ENCODE measurements at places on chromosomes 4 and X. TPM values are rescaled to one million over a fixed set of nuclear protein-coding genes. Genes with fewer than 3 reads are reported as not detected.

The SETD7 gene
- total RNA-seq: 42.7 TPM

DNA sequence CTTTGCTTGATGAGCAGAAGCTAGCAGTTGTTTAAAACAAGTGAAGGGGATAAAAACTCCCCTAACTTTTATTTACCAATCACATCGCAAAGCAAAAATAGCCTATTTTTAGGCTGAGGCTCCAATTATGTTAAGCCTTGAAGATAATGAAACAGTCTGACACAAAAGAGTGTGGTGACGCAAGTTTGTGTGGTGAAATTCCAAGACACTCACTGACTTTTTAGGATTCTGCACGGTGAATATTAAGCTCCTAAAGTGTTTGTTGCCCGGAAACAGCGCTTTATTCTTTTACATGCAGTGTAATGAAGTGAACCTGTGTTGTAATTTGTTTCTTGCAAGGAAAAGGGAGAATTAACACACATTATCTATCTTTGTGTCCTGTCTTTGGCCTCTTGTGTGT, 74.8 kb downstream of the POLA1 start:
- DNase-seq: no peak

DNA sequence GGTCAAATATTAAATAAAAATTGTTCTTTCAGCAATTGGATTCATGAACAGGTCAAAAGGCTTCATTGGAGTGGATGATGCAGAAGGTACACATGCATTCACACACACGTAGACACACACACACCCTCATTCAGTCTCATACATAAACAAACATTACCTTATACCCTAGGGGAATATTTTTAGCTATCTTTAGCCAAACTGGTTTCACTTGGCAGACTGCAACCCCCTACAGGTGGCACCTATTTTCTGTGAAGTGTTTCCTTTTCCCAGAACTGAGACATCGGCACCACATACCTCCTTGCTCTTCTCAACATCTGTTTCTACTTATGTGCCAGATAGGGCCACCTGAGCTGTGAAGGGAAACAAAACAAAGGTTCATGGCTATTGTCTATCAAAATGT, 18.5 kb upstream of the KDR start:
- DNase-seq: no peak

The CDX4 gene
- total RNA-seq: not detected

DNA sequence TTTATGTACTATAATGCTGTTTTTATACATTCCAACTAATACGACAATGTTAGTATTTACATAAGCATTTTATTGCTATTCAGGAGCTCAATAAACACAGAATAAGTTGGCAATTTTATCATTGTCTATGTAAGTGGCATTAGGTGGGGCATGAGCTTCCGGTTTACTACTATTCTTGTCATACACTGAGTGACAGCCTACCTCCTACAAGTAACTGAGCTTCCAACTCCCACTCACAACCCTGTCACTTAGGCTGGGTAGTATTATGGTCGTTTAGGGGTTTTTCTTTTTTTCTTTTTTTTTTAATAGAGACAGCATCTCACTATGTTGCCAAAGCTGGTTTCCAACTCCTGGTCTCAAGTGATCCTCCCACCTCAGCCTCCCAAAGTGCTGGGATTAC, 7.4 kb downstream of the PPID start:
- no peak for DNase-seq

The XAGE2 gene
- total RNA-seq: not detected

Measured in occipital lobe (tissue), 3 donors.